ENCODE measurements at places on chromosomes 4 and X.

GRCh38 chrX:135009838-135010237 lies 12.5 kb downstream of the RTL8B start:
- no peak for DNase-seq

DNA sequence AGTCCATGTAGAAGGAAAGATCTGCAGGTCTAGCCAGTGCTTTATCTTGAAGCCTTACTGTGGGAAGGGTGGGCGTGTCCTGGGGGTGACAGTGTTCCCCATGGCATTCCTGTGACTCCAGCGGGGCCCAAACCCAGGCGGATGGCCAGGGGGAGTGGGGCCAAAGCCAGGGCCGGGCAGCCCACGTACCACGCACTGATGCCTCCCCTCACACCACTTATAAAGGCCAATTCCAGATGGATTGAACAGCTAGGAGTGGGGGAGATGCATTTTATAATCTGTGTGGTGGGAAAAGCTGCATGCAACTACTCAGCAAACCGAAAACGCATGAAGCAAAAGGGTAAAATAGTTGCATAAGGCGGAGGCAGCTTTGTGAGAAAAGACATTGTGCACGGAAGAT lies 36.4 kb downstream of the NELFA start:
- DNase-seq, result no peak

DNA sequence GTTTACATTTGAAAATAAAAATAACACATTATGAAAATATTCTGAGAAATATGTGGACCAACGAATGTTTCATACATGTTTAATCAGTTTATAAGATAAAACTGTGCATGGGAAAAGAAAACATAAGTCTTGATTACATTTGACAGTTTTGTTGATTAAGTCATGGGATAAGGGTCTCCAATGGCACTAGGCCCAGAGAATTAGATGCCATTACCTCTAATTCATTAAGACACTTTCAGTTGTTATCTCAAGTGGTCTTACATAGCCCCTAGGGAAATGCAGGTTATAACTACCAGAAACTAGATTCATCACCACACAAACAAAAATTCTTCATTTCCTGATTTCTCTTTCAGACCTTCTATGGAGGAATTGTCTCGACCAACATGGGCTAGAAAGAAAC lies 300.8 kb downstream of the PCDH7 start:
- no peak for DNase-seq

- DNase-seq, result no peak
Observed at GRCh38 chr4:5746829-5747737, 36.1 kb downstream of the EVC start.

DNA sequence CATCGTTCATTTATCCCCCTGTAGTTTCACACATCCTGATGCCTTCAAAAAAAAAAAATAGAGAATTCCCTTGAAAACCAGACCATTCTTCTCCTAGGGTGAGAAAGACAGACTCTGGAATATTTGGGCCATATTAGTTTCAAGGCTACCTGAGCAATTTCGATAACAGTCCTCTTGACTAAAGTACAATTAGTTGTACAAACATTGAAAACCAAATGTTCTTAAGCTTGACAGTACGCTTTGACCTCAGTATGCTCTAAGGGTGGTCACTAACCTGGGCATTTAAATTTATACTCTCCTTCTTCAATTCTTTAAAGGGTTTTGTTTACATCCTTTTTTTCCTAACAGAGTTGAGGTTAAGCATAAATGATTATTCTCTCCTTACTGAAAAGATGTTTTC lies 364.6 kb upstream of the FTHL17 start:
- DNase-seq, result no peak

DNA sequence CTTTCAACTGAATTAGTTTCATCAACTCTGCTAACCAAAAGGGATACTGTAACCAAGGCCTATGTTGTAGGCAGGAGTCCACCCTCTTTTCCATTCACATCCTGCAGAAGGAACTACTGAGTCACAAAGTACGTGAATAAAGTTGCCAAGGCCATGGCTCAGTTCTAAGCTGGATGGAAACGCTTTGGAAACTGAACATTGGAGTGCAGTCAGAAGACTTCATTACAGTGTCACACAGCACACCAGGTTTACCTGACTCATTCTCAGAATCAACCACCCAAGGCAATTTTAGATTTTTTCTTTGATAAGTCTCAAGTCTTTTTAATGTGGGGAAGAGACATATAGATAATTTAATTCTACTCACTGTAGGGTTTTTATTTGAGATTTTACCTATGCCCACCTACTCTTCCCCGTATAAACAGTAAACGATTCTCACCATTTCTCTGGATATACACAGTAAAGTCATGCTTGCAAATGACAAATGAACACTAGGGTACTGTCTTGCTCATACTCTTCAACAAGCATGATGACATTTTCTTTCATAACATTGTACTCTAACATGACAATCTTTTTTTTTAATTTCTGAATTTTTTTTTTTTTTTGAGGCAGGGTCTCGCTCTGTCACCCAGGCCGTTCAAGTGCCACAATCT lies 58.9 kb upstream of the RBM47 start:
- DNase-seq, result no peak

DNA sequence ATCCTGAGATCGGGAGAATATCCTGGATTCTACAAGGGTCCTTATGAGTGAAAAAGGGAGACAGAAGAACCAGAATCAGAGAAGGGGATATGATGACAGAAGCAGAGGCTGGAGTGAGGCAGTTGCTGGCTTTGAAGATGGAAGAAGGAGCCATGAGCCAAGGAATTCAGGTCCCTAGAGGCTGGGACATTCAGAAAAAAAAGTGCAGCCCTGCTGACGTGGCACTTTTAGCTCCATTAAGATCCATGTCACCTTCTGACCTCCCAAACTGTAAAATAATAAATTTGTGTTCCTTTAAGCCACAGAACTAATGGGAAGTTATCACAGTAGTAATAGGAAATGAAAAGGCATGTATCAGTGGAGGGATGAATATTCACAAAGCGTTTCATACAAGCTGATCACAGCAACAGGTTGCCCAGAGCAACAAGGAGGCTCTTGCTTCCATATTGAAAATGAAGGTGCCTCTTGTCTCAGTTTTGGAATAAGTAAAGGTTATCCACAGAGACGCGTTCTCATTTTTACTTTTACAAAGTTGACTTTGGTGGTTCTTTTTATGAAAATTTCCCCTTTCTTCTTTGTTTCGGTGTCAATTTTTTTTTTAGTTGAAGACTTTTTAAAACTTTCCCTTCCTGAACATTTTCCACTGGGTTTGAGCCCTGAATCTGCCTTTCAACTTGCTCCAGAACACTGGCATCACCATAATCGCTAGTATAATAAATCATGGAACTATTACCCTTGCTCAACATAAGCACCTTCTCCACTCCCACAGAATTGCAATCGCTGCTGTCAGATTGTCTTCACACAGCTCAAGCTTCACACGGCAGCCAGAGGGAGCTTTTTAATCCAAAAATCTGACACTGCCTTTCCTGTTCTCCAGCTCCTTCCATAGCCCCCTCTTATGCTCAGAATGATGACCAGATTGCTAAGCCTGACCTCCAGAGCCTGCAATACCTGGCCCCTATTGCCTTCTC lies 127.6 kb upstream of the RBPJ start:
- no peak for DNase-seq

- DNase-seq, result no peak
Observed at GRCh38 chrX:105723966-105724735, 98.2 kb upstream of the NRK start.

DNA sequence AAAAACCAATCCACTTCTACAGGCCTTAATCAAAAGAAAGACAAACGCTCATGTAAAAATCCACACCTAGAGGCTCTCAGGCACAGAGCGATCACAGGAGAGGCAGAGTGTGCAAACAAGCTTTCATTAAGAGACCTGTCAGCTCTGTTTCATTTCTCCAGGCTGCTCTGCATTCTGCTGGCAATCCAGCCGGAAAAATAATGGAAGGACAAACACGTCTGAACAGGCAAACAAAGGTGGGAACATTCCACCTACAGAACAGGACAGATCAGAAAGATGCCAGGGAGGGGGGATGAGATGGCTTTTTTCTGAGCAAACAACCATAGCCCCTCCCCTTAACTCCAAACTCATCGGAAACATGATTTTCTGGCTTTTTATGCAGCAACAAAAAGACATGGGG lies 9.7 kb downstream of the SOD3 start:
- no peak for DNase-seq

DNA sequence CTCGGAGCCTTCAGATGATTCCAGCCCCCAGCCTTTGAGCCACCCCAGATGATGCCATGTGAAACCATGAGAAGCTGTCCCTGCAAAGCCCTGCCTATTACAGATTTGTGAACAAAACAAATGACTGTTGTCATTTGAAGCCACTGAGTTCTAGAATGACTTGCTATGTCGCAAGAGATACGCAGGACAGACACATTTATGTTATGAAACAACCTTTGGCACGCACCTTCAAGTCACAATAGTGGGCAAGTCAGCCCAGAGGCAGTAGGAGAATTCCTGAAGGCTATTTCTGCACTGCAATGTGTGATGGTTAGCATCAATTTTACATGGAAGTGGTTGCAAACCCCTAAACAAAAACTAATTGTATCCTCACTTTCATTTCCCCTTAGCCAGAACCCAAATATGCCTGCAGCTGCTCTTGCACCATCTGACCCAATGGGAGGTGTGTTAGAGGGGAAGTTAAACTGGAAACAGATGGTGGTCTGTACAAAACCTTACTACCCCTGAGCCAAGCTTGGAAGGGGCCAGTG lies 174.4 kb upstream of the ATP6AP2 start:
- DNase-seq, result no peak

DNA sequence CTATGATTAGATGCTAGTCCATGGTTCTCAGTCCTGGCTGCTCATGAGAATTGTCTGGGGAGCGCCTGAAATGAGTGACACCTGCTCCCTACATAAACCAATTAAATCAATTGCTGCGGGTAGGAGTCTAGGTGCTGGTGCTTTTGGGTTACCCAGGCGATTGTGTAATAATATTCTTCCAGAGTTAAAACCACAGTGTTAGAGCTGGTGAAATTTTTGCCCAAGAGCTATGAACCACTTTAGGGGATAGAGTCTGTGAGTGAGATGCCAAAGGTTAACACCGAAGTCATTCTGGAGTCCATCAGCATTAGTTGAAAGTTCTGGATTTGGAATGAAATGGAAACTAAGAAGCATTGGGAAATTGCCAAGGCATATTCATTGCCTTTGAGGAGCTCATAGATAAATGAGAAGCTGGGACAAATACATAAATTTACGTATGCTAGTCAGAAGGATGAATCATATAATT lies 15.3 kb downstream of the PDK3 start:
- DNase-seq, result no peak

DNA sequence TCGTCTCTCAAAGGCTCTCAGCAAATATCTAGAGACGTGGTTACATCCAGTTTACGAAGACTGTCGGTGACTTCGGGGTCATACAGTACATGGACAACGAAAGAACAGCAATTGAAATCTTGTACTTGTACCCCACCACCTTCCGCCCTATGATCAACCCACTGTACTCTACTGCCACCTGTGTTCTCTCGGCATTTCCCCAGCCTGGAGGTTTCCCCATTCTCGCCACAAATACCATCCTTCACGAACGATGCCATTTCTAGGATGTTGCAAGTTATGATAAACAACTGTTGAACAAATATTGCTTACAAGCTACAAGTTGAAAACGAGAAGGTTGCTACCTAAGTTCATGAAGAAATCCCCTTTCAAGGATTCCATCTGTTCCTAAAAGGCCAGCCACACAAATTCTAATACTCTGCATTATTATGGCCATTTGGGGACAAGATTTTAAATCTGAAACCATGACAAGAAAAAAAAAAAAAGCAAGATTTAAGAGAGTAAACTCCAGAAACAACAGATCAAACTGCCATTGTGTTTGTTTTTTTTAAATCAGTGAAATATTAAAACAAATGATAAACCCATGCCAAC lies 1.6 kb downstream of the APBB2 start:
- no peak for DNase-seq

GRCh38 chr4:80231180-80231579 lies 33.9 kb downstream of the PRDM8 start:
- DNase-seq, result no peak

GRCh38 chr4:154471032-154471431 lies 20.6 kb downstream of the DCHS2 start:
- DNase-seq, result no peak
